ENCODE measurements at places on chromosomes 6 and 20.
A peak's percentile ranks its signal among the peaks of the same experiment; 100 is the strongest.

- no peak for DNase-seq
These were observed 18.2 kb downstream of the KCNQ5 start for GRCh38 chr6:72639920-72640614.

GRCh38 chr6:89026151-89026550 lies 54.4 kb upstream of the PNRC1 start:
- no peak for DNase-seq

- DNase-seq = no peak
These were observed 241.1 kb upstream of the TSHZ2 start for GRCh38 chr20:52731093-52731492.

DNA sequence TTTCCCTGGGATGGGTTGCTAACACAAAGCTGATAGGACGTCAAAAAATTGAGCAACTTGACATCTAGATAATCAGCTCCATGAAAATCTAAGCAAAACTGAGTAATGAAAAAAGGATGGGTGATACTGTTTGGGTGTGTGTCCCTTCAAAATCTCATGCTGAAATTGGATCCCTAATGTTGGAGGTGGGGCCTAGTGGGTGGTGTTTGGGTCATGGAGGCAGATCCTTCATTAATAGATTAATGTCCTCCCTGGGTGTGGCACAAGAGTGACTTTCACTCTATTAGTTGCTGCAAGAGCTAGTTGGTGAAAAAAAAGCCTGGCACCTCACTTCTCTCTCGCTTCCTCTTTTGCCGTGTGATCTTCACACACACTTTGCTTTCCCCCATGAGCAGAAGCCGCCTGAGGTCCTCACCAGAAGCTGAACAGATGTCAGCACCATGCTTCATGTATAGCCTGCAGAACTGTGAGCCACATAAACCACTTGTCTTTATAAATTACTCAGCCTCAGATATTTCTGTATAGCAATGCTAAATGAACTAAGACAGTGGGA lies 160.9 kb downstream of the FRK start:
- no peak for DNase-seq

DNA sequence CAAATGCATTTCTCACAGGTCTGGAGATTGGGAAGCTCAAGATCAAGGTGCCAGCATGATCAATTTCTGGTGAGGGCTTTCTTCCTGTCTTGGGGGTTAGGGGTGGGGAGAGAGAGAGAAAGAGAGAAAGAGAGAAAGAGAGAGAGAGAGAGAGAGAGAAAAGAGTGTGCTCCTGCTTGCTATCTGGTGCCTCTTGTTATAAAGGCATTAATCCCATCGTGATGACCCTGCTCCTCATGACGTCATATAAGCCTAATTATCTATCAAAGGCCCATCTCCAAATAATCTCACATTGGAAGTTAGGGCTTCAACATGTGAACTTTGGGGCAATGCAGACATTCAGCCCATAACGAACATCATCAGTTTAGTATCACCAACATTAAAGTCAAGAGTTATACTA lies 114.8 kb downstream of the EYA4 start:
- DNase-seq = no peak

DNA sequence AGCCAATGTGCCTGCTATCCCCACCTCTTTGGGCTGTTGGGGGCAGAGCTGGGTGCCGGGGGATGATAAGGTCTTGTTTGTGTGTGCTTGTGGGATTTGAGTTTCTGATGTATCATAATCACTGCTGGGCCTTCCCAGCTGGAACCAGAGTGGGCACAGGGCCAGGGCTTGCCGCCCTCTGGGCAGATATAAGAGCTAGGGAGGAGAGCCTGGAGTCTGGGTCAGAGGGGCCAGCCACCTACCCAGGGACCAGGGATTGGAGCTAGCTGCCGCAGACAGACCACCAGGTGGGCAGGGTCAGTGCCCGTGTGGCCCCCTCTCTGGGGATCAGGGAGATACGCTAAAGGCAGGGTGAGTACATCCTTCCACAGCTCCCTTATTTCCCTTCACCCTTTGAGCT lies 3.1 kb upstream of the TLDC2 start:
- no peak for DNase-seq

DNA sequence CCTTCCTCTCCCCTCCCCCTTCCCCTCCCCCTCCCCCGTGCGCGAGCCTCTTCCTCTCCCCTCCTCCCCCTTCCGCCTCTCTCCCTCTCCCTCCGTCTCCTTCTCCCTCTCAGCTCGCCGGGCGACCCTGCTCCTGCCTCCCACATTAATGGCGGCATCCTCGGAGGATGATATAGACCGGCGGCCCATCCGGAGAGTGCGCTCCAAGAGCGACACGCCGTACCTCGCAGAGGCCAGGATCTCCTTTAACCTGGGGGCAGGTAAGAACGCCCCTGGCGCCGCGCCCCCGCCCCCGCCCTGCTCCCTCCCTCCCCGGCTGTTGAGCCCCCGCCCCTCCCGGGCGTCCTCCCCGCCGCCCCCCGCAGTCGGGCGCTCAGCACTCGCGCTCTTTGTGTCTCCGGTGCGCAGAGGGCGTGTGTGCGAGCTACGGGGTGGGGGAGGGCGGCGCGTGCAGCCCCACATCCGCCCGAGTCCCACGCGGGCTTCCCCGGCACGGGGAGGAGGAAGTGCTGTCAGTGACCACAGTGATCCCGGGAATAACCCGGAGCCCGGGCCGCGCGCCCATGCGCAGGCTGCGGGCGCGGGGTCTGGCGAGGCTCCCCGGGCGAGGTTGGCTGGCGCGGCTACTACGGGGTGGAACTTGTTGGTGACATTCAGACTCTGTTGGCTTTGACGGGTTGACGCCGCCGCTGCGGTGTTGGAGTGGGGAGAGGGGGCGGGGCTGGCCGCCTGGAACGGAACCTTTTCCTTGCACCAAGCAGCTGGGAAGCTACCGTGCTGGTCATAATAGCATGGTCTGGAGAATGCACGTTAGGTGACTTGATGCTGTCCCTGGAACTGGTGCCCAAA lies 33.2 kb downstream of the PHACTR1 start:
- DNase-seq = no peak

- no peak for DNase-seq
These were observed 15.9 kb downstream of the ARHGAP18 start for GRCh38 chr6:129694036-129694435.

DNA sequence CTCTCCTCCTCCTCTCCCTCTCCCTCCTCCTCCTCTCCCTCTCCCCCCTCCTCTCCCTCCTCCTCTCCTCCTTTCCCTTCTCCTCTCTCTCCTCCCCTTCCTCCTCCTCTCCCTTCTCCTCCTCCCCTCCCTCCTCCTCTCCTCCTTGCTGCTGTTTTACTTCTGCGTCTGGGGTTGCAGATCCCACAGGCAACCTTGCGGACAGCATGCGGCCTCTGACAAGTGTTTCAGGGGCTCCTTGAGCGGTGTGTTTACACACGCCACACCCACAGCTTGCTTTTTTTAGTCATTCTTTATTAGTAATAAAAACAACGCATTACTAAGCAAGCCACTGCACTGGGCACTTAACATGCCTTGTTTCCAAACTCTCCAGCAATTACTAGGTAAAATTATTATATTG lies 81.9 kb downstream of the TFAP2C start:
- DNase-seq = peak; percentile 4

GRCh38 chr6:134103006-134103405 lies 50.6 kb upstream of the SLC2A12 start:
- DNase-seq = no peak

DNA sequence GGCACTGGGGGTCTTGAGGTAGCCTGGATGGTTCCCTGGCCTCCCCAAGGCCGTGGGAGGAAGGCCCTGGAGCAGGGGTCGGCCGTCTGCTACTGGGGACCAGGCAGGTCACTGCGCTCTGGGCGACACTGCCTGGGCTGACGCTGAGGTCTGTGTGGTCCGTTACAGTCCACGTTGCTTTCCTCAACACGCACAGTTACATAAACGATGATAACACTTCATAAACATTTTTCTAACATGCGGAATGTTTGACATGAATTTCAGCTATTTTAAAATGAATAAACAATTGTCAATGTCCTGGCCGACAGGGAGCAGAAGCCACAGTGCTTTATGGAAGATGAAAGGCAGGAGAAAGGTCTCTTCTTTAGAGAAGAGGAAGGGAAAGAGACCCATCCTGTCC lies 10.2 kb upstream of the RBBP8NL start:
- DNase-seq = no peak

- DNase-seq = peak; percentile 89
These were observed 61.1 kb upstream of the SLC22A16 start for GRCh38 chr6:110537208-110538123.

DNA sequence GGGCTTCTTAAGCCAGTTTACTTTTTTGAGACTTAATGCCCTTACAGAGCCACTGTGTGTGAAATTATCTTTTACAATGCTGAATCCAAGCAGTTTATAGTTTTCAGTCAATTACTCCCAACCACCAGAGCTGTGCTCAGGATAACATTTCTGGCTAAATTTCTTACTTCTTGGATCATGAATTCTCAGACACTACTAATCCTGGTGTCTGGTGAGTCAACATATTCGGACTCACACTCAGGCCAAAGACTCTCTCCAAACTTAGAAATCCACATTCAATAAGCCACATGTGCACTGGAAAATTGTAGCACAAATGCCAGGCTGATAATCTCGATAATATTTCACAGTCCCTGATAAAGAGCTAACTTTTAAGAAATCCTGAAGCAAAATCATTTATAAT lies 49.0 kb downstream of the PTPRT start:
- DNase-seq = no peak

DNA sequence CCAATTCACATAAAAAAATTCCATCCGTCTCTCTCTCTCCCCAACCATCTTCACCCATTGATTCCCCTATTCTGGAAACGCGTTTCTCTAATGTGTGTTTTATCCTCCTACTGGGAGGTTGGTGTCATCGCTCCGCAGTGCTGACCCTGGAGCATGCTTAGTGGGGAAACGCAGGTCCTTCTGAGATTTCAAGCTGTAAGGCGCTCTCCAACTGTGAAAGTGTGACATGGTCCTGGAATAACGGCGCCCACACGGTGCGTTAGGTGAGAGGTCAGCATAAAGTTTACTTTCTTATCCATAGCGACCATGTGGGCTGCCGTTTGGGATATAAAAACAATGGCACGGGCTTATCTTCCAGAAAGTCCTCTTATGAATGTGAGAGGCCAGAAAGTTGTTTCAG lies 123.9 kb downstream of the WDR27 start:
- no peak for DNase-seq

DNA sequence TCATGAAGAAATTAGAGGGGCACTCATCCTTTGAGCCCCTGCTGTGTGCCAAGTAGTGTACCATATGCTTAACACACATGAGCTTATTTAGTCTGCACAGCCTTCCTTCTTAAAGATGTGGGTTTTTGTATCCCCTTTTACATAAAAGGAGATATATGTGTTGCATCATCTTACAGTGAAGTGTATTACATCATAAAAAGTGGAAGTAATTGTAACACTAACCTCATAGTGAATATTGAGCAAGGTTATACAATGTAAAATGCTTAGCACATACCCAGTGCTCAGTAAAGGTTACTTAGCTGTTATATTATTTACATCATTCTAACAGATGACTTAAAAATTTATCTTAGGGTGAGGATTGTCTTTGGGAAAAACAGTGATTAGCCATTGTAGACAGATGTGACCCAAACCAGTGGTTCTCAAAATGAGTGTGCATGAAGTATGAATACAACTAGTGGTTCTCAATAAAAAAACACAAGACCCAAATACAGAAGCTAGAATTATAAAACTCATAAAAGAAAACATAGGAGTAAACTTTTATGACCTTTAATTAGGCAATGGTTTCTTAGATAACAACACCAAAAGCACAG lies 3.8 kb upstream of the PIGU start:
- DNase-seq = no peak

GRCh38 chr6:106011476-106011875 lies 74.7 kb upstream of the PRDM1 start:
- no peak for DNase-seq

DNA sequence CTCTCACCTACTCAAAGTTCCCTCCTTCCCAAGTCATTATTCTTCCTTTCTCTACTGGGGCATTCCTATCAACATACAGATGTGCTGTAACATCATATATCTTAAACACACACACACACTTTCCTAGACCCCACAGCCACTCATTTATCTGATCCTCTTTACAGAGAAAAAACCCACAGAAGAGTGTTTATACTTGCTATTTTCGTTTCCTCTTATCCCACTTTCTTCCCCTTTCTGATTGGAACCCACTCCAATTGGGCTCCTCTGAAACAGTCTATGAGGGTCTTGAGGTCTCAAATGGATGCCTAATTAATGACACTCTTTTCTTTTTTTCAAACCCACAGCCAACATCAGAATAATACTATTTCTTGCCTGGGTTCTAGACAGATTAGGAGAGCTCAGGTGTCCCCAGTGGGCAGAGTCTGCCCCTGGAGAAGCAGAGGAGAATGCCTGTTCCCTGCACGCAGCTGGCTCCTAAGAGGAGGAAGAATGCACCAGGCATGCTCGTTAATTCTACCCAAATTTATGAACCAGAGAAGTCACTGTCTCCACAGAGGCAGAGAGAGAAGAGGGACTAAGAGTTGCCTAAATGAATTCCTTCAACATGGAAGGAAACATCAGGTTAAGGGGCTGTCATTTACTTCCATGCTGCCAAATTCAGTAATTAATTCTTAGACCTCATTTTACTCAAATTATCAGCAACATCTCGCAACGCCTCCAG lies 65.9 kb downstream of the CRYBG1 start:
- no peak for DNase-seq

DNA sequence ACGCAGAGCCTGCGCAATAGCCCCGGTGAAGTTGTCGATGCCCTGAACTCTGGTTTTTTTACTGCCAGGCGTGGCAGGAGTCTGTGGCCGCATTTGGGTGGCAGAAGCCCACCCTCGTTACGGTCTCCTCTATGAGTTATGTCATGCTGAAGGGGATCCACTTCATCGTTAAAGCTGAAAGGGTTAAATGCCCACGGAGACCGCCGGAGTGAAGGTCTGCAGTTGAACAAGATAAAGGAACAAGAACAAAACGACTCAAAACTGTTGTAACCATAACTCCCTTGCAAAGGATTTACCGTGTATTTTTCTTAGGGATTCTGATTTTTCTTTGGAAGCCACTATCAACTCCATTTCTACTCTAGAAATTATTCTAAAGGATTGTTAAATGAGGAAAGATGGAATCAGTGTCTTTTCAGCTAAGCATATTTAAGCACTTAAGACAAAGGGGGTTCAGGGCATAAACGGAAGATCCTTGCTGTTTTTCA lies 501 bp upstream of the ELOVL5 start:
- no peak for DNase-seq

DNA sequence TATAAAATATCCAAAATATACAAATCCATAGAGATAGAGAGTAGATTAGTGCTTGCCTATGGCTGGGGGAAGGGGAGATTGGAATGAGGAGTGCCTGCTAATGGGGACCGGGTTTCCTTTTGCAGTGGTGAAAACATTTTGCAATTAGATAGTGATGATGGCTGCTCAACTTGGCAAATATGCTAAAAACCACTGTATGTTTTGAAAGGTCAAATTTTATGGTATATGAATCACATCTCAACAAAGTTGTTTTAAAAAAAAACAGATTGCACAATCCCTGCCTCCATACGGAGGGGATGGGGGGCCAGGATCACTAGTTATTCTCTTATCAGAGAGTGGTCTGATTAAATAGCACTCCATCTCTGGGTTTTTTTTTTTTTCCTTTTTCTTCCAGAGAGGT lies 76.9 kb upstream of the RIPOR2 start:
- DNase-seq = peak; percentile 78
